Glutamatergic neuron (in vitro differentiated cells): ENCODE measurements at places on chromosomes 6 and 20.

DNA sequence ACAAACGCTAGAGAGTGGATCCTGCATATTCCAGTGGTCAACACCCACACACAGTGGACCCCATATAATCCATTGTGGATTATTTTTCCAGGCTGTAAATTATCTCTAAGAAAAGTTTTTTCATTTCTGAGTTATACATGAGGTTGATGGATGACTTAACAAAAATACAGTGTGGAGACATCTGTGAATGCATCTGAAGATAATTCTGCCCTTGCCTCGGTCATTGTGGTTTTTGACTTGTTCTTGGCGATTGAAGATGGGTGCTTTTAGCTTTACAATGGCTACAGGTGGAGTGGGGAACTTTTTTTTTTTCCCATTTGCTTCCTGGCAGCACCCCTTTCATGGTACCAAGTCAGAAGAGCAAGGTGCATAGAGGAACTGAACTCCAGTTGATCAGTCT lies 242.7 kb downstream of the MYLK4 start:
- DNase-seq, result no peak

- no peak for DNase-seq
Measured at GRCh38 chr6:71855406-71855805, 30.9 kb upstream of the RIMS1 start.

GRCh38 chr6:25968769-25969168 lies 6.2 kb downstream of the TRIM38 start:
- DNase-seq, result no peak

GRCh38 chr20:16671753-16672152 lies 58.1 kb upstream of the SNRPB2 start:
- DNase-seq, result no peak

DNA sequence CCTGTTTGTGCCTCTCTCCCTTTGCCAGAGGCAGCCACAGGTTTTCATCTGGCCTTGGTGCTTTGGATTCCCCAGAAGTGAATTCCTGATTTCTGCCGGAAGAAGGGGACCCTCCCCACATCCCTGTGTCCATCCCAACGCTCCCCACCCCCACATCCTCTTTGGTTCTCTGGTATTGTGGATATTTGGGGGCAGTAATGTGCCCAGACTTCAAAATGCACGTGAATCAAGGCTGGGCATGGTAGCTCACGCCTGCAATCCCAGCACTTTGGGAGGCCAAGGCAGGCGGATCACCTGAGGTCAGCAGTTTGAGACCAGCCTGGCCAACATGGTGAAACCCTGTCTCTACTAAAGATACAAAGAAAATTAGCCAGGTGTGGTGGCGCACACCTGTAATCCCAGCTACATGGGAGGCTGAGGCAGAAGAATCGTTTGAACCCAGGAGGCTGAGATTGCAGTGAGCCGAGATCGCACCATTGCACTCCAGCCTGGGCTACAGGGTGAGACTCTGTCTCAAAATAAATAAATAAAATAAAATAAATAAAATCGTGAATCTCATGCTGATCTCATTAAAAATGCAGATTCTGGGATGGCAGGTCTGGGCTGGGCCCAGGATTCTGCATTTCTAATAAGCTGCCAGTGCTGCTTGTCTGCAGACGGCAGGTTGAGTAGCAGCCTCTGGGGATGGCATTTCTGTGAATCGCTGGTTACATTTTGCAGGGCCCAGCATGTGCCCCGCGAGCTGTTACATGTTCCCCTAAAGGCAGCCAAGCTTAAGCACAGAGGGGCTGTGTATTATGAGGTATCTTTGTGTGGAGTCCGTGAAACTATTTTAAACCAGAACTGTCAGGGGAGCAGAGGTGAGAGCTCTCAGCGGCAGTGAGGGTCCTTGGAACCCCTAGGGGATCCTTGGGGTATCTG lies 49.0 kb downstream of the SYNJ2 start:
- no peak for DNase-seq

DNA sequence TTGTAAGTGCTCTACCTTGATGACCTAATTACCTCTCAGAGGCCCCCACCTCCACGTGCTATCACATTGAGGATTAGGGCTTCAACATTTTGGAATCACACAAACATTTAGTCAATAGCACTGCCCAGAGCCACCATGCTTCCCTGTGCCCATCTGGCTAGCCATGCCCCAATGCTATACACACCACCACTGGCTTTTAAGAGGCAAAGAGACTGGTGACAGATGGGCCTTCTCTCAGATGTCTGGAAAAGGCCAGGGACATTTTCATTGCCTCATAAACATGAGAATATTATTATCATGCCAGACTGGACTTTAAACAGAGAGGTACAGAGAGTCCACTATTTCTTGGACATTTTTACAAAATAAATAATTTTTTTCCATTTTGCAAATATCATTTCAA lies 29.8 kb downstream of the TRMT6 start:
- no peak for DNase-seq

DNA sequence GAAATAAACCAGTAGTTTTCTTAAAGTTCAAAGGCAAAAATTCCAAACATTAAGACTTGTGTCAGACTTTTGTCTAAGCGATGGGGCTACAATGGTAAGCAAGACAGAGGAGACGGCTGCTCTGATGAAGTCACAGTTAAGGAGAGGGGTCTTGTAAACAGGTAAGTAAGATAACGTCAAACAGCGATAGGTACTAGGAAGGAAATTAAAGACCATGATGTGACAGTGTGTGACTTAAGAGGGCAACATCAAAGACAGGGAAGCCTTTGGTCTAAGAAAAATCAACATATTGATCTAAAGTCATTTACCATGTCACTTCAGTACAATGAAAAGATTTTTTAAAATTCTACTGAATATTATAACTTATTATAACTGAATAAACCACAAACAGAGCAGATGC lies 23.1 kb downstream of the NUDT3 start:
- no peak for DNase-seq
